ENCODE measurements at places on chromosomes 6 and 20. TPM values are rescaled to one million over a fixed set of nuclear protein-coding genes. Genes with fewer than 3 reads are reported as not detected.

- no peak for ATAC-seq
Observed at GRCh38 chr6:34705241-34705640, 8.7 kb upstream of the ILRUN start.

SNAP25 gene
- total RNA-seq: 0.20 TPM

FILIP1 gene
- 8.4 TPM for total RNA-seq

- no peak for ATAC-seq
Observed at GRCh38 chr6:46511320-46511719, 20.1 kb upstream of the RCAN2 start.

SEL1L2 gene
- total RNA-seq: 1.00 TPM

AGPAT4 gene
- total RNA-seq: 24.8 TPM

- no peak for ATAC-seq
Observed at GRCh38 chr6:136809091-136809860, 13.1 kb upstream of the PEX7 start.

GRCh38 chr20:41182296-41183212, 45.2 kb downstream of the PLCG1 start:
- ATAC-seq: no peak

DNA sequence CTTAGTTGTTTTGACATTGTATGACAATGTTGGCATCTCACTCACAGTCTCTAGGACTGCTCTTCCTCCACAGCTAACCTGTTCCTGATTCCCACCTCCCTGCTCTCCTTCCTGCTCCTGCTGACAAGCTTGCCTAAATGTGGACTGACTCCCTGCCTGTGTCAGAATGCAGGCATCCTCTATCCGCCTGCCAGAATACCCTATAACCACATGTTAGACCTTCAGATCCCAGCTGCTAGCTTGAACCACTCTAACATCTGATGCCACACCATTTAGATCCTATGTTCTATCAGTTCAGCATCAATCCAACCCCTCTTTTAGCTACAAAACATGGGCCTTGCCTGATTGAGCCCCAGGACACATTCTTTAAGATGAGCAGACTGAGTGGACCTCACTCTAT, 12.2 kb downstream of the FILIP1 start:
- ATAC-seq: no peak

GRCh38 chr6:3499603-3500002, 42.8 kb upstream of the SLC22A23 start:
- no peak for ATAC-seq

- ATAC-seq: no peak
Observed at GRCh38 chr6:16543521-16543920, 217.7 kb downstream of the ATXN1 start.

Measured in motor neuron (in vitro differentiated cells).